HL-60 (cell line): ENCODE measurements at places on chromosomes 16 and 17.
A peak's percentile ranks its signal among the peaks of the same experiment; 100 is the strongest.

DNA sequence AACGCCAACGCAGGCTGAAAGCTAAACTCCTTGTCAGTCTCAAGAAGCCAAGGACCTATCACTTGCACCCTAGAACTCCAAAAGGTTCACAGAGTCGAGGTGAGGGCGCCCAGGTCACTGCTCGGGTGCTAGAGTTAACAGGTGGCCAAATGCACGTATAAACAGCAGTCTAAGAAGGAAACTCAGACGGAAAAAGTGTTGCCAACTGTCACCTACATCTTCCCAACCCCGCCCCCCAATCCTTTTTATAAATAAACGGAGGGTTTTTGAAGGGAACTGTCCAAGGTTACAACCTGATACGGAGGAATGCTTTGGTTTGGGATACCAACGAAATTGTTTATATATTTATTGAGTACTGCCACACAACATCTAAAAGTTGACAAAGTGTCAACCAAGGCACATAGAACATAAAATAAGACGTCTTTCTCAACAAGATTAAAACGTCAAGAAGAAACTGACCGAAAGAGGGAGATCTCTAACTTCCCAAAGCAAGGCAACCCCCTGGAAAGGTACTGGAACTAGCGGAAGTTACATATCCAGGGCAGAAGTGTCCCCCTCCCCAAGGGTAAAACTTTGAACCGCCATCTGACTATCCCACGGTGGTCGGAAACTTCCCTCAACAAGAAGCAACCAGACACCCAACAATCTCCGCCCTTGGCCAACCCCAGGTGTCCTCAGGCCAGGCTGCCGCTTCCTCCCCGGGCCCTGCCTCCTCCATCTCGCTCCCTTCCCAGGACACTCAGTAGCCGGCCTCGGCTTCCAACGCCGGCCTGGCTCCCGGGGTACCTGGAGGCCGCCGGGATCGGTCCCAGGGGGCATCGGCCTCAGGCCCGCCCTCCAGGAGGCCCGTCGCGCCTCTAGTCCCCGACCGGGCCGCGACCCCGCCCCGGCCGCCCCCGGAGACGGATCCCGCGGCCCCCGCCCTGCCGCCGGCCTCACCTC is 982 bp downstream of the SPAG9 start:
- peak; percentile 35 for DNase-seq

GRCh38 chr16:84298376-84298899 is 3.8 kb downstream of the WFDC1 start:
- no peak for DNase-seq

DNA sequence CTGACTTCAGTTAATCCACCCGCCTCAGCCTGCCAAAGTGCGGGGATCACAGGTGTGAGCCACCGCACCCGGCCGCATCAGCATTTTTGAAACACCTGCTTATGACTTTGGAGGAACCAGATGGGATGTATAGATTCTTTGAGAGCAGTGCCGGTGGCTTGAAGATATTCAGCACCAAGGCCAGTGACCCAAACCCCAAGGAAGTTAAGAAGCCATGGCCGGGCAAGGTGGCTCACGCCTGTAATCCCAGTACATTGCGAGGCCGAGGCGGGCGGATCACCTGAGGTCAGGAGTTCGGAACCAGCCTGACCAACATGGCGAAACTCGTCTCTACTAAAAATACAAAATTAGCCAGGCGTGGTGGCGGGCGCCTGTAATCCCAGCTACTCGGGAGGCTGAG is 43.9 kb downstream of the TRARG1 start:
- no peak for DNase-seq

GRCh38 chr17:43576563-43577229 is 30.6 kb upstream of the ETV4 start:
- peak; percentile 40 for DNase-seq

DNA sequence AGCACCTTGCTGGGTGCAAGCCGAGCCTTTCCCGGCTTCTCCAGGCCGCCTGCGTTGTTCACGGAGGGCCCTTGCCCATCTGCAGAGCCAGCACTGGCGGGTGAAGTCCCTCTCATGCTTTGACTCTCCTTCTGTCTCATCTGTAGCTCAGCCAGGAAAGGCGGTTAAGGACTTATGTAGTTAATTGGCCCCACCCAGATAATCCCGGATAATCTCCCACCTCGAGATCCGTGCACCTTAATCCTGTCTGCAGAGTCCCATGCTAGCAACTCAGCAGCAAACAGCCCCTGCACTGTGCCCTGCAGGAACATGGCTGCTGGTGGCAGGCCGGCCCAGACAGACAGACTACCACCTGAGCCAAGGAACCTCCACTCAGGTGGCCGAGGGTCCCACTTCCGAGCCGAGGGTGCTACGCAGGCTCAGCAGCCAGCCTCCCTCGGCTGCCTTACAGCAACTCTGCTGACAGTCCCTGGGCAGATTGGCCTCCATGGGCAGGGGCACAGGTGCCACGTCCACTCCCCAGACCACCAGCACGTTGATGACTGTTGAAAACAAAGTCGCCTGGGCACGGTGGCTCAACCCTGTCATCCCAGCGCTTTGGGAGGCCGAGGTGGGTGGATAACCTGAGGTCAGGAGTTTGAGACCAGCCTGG is 16.9 kb downstream of the RAB40C start:
- no peak for DNase-seq

DNA sequence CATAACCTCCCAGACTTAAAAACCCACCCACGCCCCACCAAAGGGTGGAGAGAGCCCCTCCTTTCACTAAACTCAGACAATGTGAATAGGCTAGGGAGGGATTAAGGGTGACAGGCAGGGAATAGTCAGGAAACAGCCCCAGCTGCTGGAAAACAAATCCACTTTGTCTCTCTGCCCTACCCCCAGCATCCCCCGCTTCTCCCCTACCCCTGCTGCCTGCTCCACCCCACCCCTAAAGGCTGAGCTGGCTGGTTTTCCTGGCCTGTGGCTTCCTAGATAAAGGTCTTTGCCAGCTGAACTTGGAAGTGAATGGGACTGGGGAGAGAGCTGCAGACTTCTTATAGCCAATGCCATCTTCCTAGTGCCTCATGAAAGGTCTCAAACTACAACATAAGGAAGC is 15.0 kb downstream of the CAVIN1 start:
- no peak for DNase-seq

GRCh38 chr16:85696781-85697180 is 8.0 kb upstream of the GINS2 start:
- DNase-seq = no peak

DNA sequence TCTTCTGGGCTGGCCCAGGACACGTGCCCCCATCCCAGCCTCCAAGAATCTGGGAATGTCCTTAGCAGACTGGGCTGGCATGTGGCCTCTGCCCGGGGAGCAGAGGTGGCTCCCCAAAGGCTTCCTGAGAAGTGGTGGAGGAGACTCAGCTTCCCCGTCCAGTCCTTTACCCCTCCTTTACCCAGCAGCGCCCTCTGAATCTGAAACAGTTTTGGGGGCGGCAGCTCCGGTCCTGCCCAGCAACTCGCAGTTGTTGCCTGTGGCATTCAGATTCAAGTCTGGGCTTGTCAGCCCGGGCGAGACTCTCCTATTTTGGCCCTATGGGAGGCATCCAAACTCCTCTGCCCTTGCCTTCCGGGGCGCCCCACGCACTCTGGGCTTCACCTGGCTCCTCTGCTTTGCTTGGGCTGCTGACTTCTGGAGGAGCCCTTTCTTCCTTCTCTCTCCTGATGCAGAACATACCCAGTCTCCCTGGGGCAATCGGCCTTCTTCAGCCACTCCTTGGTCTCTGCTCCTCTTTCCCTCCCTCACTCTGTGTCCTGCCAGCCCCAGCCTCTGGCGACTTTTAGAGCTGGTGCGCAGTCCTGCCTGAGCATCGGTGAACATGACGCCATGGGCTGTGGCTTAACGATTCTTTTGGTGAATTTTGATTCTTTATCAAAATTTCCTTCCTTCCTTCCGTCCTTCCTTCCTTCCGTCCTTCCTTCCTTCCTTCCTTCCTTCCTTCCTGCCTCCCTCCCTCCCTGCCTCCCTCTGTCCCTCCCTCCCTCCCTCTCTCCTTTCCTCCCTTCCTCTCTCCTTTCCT is 55.2 kb downstream of the CMIP start:
- no peak for DNase-seq

DNA sequence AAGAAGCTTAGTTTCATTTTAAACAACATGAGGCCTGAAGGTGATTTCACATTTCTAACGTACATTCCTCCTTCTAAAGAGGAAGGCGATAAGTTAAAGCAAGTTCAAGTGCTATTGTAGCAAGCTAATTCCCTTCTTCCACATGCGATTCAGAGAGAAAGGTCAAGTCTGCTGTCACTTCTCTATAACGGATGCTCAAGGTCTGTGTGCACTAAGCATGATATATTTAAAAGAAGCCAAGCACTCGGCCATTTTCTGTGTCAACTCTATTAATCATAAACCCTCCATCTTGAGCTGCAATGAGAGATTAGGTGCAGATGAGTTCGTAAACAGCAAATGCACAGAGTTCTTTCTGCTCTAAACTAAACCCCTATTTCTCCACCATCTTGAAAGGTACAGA is 568.8 kb upstream of the ZFHX3 start:
- no peak for DNase-seq

DNA sequence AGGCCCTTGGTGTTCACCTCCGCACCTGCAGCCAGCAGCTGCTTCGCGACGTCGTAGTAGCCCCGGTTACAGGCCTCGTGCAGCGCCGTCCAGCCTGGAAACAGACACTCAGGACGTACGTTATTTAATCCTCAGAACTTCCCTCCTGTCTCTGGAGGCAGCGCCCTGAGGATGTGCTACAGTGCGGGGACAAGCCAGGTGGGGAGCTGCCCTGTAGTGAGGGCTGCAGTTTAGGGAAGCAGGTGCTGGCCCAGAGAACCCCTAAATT is 71.0 kb downstream of the ZNF778 start:
- DNase-seq = no peak
